Activated B cell treated with CpG ODN at 0.5 μM for 24 hours (primary cell): ENCODE measurements at places on chromosomes 6 and 20.
A peak's percentile ranks its signal among the peaks of the same experiment; 100 is the strongest.

GRCh38 chr6:44477293-44477894, 89.9 kb downstream of the CDC5L start:
- DNase-seq, result no peak

- no peak for DNase-seq
Observed at GRCh38 chr20:63073738-63074065, 66.9 kb upstream of the BHLHE23 start.

GRCh38 chr6:11766589-11767450, 11.8 kb downstream of the ADTRP start:
- no peak for DNase-seq

GRCh38 chr20:62515826-62516225, 40.0 kb upstream of the GATA5 start:
- no peak for DNase-seq

DNA sequence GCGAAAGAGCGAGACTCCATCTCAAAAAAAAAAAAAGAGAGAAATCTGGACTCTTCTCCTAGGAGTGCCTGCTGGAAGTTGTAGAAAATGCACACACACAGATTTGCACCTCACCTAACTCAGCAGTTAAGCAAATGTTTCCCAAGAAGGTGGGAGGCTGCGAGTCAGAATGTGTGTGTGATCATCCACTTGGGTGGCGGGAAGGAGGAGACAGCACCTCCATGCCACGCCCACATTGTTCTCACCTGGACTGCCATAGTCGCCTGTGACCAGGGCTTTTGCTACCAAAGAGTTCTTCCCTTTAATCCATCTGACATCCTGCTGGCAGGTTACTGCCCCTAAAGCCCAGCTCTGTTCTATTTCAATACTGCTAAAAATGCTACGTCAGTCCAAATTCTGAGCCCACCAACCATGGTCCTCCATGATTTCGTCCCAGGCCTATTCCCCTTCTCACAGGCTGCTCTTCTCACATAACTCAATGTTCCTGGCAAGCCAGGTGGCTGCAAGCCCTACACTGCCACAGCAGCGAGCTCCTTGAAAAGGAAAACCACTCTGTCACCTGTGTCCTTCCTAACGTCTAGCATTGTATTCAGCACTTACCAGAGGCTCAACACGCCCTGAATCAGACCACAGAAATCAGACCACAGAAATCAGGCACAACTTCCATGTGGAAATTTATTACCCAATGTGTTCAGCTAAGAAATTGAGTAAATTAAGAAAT, 77.5 kb downstream of the PSMG4 start:
- DNase-seq, result no peak

DNA sequence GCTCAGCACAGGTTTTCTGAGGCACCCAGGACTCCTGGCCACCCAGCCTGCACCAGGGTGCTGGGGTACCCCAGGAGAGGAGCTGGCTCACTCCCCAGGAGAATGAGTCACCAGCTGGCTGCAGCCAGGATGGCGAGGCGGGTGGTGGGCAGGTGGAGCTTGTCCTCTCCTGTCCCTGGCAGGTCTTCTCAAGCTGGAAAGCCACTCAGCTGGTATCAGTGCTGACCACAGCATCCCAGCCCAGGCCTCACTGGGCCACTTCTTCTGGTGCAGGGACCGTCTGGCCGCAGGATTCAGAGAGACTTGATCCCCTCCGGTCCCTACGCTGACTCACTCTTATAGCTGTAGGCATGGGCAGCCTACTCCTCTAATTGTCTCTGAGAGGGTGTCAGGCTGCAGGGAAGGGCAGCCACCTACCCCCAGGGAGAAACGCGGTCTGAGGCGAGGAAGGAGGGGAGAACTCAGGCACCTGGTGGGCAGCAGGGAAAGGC, 22.2 kb downstream of the TFEB start:
- no peak for DNase-seq

DNA sequence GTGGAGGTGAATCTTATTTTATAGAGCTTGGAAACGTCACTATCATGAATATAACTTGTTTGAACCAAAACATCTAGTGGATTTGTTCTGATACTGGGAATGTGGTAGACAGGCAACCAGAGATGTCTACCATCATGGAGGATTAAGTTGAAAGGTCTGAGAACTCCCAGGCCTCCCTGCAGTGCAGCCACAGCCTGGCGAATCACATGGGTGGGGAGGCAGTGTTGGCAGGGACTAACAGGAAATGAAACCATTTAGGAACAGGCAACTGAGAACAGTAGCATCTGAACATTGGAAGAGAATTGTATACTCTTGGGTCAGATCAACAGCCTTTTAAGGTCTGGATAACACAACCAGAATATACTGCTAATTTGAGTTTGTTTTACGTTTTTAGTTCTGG, 22.3 kb upstream of the CEP162 start:
- DNase-seq, result no peak

DNA sequence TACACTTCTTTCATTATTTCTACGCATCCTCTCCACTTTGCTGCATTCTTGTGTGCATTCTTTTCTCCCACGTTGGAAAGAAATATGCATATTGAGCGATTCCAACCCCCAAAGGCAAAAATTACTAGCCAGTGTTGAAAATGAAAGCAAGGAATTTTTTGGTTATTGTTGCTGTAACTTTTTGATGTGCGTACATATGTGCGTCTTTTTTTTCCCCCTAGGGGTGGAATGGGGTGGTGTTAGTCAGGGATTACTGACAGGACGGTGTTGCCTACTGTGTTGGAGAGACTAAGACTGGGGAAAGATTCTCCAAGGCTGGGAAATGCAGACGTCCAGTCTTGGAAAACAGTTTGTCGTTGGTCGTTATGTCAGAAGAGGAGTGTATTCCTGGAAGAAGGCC, 44.2 kb upstream of the ESR1 start:
- DNase-seq, result no peak

- no peak for DNase-seq
Observed at GRCh38 chr20:16043931-16044330, 529.3 kb downstream of the KIF16B start.

GRCh38 chr6:57224769-57225515, 2.8 kb upstream of the RAB23 start:
- DNase-seq, result no peak

DNA sequence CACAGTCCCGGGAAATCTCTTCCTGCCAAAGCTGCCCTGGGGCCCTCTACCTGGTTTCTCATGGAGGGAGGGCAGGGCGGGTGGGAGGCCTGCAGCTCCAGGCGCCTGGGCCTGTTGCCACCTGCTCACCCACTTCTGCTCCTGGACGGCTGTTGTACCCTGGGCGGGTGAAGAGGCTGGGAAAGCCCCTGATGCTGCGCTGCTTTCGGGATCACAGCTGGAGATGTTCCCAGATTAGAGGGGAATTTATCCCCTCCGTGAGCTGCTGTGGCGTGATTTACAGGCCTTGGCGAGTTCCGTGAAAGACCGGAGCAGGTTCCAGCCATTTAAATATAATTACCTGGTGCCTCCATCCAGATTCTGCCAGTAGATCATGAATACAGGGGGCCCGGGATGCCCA, 12.3 kb upstream of the VSTM2L start:
- no peak for DNase-seq

- no peak for DNase-seq
Observed at GRCh38 chr6:3698021-3698420, 53.5 kb downstream of the PXDC1 start.

DNA sequence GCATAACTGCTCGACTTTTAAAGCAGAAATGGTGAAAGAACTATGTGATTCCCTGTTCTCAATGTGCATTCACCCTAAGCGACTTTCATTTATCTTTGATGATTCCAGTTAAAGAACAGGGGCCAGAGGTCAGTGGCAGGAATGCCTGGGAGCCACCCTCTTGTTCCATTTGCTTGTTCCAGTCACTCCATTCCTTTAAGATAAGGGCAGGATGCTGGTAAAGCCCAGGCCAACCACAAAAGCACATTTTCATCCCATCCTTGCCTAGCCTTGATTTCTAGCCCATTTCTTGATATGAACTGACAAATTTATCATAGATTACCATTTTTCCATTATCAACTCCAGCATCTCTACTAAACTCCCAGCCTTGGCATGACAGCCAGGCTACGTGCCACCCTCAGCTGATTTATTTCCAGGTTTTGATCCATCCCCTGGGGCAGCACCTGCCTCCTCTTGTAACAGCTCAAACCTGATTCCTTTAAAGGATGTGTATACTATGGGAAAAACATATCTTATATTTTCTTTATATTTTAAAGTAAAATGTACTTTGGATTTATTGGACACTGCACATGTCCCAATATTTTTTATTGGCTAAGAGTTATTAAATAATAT, 19.2 kb downstream of the HMGN3 start:
- DNase-seq, result no peak

- no peak for DNase-seq
Observed at GRCh38 chr6:53985366-53985765, 125.9 kb upstream of the MLIP start.

- DNase-seq, result no peak
Observed at GRCh38 chr20:61744691-61745396, 320.8 kb downstream of the TAF4 start.

DNA sequence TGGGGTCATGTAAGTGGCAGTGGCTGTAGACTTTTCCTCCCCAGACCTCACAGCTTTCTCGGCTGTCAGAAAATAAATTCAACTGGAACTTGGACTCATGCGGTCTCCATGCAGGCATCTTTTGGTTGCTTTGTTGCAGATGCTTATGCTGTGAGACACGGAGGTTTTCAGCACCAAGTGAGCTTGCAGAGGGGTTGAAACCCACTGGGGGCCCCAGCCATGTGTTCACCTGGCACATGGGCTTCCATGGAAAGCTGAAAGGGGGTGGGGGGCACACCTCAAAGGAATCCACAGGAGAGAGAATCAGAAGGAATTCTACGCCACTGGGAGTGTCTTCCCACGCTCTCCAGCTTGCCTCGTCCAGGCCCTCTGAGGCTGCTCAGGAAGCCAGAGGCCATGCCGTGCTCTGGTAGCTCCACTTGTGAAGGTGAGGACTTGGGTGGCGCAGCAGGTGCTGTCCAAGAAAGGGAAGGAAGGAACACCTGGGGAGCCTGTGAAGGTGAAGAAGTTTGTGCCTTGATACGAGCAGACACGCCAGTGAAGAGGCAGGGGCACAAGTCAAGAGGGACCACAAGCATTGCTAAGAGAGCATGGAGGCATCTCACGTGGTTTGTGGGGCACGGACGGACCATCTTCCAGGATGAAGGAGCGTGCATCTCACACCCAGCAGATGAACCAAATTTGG, 134.3 kb upstream of the PMEPA1 start:
- DNase-seq, result no peak

DNA sequence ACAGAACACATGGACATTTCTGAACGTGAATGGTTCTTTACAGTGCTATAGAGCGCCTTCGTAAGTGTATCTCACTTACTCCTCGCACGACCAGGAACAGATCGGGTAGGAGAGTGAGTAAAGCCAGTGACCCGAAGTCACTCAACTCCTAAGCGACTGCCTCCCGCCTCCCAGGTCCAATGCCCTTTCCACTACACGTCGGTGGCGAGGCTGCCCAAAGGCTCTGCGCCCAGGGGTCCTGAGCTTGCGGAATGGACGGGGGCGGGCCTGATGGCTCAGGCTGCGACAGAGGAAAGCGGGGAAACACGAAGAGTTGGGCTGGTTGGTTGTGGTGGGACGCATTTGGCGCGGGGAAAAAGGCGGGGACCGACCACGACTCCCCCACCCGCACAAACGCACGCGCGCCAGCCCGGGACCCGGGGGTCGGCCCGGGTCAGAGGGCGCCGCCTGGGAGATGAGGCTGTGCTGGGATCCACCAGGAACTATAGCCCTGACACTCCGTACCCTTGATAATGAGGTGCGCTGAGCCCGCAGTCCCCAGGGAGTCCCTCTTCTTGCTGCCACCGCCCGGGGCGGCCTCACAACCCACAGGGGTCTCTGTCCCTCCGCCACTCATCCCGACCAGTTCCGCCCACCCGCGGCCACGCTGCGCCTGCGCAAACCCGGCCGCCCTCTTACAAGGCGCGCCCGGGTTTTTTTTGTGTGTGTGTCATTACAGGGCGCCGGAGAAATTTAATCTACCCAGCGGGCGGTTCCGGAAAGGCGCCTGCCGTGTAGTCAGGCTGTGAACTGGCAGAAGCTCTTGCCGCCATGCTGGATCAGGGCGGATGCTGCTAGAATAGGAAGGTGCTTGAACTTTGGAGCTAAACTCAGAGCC, at the start of gene BLOC1S5:
Gene BLOC1S5 (minus strand): TSS at position 629 of the 877 bp plus-strand sequence. CDS start 13 bp downstream, at position 616.
- peak; percentile 96 for DNase-seq

- no peak for DNase-seq
Observed at GRCh38 chr6:153172815-153173214, 41.7 kb upstream of the RGS17 start.

GRCh38 chr6:141056945-141057625, 1075.6 kb upstream of the GJE1 start:
- DNase-seq, result no peak
